ENCODE measurements at places on chromosomes 11 and 22.

DNA sequence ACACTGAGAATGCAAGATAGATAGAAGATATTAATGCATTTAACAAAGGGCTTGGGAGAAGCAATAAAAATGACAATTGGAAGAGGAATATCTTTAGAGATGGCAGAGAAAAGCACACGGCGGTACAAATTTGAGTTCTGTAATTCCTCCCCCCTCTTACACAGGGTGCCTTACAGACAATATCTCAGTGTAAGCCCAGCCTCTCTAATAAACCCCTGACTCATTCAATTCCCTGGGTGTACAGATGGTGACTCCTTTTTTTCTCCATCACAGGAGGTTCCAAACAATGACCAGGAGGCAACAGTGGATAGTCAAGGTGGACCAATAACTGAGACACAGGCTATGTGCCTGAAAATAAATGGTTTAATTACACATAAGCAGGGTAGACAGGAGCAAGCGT is 598.6 kb downstream of the OPCML start:
- no peak for DNase-seq

DNA sequence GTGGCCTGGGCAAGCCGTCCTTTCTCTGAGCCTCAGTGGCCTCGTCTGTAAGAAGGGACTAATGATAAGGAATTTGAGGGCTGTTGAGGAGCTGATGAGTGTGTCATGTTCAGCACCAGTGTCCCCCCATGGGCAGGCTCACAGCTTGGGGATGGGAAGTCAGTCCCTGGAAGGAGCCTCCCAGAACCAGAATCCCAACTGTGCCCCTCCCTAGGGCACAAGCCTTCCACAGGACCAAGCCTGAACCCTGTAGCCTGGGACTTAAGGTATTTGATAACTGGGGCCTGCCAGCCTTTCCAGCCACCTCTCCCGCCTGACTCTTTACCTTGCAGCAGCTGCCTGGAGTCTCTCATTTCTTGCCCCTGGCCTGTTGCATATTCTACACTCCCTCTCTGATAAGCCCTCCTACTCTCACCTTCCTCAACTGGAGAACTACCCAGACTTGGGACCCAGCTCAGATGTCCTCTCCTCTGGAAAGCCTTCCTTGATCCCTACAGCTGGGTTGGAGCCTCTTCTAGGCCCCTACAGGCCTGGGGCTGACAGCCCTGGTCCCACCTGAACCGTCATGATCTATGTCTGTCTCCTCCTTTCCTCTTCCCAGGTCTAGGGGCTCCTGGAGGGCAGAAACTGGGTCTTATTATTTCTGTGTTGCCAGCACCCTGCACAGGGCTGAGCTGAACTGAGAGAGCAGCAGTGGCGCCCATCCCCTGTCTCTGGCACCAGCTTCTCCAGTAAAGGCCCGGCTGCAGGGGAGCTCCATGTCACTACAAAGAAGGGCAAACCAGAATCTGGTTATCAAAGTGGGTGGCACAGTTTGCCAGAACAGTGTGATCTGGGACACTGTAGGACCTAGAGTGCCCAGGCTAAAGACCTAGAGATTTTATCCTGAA is 1.6 kb downstream of the P2RY2 start:
- no peak for DNase-seq

- no peak for DNase-seq
Measured at GRCh38 chr22:26975865-26976264, 318.5 kb downstream of the MIAT start.

DNA sequence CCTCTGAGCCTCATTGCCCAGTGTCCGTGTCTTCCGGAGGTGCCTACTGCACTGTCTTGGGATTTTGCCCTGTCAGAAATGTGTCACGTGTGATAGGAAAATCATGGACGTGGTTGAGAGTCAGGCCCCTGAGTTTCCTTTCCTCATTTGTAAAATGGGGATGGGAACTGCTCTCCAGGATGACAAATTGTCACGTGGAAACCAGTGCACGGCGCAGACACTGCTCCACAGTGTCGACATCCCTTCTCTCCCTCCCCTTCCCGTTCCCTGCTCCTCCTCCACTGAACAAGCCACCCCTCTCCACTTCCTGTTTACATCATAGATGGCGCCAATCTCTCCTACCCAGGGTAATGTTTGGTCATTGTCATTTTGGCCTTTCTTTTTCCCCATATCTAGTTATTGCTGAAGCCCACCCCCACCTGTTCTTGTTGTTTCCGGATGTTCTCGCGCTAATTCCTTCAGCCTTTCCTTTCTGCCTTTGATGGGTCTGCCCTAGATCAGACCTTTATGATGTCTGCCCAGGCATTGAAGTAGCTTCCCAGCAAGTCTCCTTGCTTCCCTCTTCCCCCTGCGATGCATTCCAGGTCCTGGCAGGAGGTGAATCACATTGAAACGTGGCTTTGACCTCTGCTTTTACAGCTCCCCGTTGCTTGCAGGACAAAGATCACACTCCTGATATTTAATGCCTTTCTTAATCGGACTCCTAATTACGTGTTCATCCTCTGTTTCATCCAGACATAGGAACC is 91.8 kb downstream of the TBC1D22A start:
- no peak for DNase-seq

DNA sequence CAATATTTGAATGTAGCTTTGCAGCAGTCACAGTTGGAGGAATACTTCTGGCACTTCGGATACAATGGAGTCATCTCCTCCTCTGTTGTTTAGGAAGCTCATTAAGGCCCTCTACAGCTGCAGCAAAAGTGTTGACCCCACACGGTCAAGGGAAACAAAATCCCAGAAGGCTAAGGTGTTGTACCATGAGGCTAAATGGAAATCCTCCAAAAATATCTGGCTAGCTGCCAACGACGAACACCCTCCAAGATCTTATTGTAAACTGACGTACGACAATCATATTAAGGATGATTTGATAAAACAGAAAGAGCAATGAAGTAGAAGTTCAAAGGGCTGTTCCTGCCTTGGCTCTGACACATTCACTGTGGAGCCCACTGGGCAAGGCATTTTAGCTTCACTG is 4.0 kb downstream of the POGLUT3 start:
- no peak for DNase-seq

GRCh38 chr11:1341928-1342524 is 32.6 kb upstream of the TOLLIP start:
- no peak for DNase-seq

- DNase-seq: no peak
Measured at GRCh38 chr11:2870969-2871680, 14.4 kb downstream of the CDKN1C start.

GRCh38 chr11:96134602-96135001 is 208.4 kb downstream of the MAML2 start:
- no peak for DNase-seq
